ENCODE measurements at places on chromosomes 2 and 18.

GRCh38 chr18:70116949-70117348 lies 88.5 kb downstream of the RTTN start:
- DNase-seq, result no peak

- no peak for DNase-seq
Measured at GRCh38 chr2:164879901-164880535, 38.4 kb upstream of the COBLL1 start.

DNA sequence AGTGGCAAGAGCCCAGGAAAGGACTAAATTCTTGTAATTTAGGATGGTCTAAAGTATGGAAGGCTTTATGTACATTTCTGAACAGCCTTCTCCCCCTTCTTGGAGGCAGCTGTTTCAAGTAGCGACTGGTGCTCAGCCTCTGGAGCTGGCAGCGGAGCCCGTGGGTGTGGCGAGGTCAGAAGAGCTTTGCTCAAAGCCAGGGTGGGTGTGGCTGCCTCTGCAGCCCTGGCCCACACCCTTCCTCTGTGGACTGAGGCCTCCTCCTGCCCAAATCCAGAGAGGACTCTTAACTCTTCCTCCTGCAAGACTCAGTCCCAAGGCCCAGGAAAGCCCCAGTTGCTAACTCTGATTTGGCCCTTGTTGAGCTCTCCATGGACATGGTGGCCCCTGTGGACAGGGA lies 202.1 kb upstream of the REV1 start:
- no peak for DNase-seq

GRCh38 chr2:82137441-82137840 lies 1832.9 kb upstream of the LRRTM1 start:
- no peak for DNase-seq

DNA sequence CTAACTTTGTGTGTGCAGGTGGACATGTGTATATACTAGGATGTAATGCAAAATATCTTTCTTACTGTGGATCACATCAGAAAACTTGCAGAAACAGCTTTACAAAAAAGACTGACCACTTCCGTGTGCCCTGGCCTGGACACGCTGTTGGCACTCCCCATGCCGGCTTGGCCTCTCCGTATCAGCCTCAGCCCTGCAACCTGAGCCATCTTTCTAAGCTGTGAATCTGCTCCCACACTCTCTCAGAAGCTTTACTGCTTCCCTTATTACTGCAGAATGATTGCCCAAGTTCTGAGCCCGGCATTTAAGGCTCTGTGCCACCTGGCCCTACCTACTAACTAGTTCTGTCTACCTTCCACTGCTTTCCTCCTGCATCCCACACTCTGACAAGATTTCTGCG lies 37.8 kb downstream of the MYO7B start:
- DNase-seq, result peak; percentile 77

DNA sequence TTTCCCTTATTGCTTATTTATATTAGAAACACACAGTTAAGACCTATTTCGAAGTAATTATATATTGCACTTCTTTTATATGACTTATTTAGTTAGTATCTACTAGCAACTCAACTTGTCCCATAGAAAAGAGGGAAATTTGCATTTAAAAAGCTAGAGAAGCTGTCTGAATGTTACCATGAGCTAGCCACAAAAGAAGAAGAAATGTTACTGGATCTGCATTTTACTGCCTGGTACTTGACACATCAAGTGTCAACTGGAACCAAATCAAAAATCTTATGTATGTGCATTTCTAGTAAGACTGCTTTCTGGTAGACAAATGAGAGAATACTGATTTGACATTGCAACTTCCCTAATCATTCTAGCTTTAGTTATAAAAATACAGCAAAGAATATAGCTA lies 424.6 kb upstream of the VRK2 start:
- no peak for DNase-seq

DNA sequence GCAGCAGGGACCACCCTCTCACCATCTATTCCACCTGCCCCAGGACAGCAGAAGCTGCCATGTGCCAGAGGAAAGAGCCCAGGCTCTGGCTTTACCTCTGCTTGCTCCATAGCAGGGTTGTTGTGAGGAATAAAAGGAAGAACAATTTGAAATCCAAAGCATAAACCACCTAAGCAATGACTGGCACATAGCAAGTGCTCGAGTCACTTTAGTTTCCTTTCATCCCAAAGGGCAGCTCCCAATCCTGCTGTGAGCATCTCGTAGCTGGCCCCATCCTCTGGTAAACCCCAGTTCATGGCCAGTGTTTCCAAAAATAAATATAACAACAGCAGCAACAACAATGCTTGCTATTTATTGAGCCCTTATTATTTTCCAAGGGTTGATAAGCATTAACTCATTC lies 923.5 kb downstream of the EPHA4 start:
- DNase-seq, result no peak

GRCh38 chr2:71633086-71633485 lies 179.7 kb downstream of the DYSF start:
- no peak for DNase-seq

- no peak for DNase-seq
Measured at GRCh38 chr2:161265874-161266273, 42.4 kb upstream of the PSMD14 start.

DNA sequence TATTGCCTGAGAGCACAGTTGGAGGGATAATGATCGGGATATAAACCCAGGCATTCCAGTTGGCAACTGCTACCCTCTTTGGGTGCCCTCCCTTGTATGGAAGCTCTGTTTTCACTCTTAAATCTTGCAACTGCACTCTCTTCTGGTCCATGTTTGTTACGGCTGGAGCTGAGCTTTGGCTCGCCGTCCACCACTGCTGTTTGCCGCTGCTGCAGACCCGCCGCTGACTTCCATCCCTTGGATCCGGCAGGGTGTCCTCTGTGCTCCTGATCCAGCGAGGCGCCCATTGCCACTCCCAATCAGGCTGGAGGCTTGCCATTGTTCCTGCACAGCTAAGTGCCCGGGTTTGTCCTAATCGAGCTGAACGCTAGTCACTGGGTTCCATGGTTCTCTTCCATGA lies 60.7 kb downstream of the HAUS1 start:
- no peak for DNase-seq

- DNase-seq, result peak; percentile 74
Measured at GRCh38 chr2:85418132-85419008, at the start of gene SH2D6. SH2D6 (plus strand) TSS chr2:85418714; CDS start chr2:85429466, 10,752 bp downstream.

DNA sequence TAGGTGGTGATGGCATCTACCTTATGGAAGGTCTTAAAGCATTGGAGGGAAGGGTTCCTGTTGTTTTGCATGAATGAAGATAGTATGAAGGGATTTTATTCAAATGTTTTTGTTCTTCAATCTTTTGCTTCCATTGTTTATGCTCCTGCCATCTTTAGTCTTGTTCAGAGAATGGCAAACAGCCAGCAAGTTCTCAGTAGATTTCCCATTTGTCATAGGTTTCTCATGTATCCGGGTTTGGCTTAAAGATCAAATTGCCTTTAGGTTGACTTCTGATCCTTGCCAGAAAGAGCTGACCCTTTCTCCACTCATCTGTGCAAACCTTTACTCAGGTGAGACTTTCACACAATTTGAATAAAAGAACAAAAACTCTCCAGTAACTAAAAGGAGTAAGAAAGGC lies 44.2 kb upstream of the STAT4 start:
- no peak for DNase-seq

DNA sequence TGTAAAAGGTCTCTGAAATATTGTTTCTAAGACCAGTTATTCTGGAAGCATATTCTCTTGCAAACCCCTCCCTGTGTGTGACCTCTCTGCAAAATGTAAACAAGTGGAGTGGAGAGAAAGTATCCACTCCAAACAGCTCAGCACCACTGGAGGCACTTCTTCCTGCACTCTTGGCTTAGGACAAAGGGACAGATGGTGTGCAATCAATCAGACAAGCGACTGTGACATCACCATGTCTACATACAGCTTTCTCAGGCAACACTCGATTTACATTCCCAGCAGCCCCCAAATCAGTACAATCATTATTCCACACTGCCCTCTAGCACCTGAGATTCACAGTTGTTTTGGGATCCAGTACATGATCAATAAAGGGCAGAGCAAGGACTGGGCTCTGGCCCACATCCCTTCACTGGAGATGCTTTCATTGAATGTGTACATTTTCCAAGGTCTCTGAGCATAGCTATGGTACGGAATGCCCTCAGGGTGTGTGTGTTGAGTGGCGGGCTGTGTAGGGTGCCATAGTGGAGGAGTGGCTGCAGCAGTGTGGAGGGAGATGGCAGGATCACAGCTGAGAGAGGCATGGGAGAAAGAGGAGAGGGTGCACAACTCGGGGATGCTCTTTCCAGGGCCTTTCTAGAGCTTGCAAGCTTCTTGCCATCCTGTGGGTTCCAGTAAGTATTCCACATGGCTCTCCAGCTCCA lies 311.8 kb upstream of the ST6GAL2 start:
- DNase-seq, result no peak

Data from gastrocnemius medialis (tissue), 4 donors.